ENCODE measurements at places on chromosomes 3 and 15.

DNA sequence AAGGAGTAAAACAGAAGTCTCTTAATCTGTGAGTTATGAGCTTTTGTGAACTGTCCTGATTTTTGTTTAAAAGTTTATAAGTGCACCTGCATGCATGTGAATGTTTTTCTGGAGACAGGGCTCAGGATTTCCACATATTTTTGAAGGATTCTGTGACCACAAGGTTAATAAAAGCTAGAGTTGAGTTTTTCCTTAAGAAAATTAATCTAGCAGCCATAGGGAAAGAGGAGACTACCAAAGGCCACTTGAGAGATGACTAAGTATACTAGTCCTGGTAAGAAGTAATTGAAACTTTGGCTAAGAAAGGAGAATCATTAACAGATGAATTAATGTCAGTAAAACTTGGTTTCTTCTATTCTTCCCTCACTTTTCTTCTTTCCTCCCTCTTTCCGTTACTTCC, 176.8 kb upstream of the EPHA3 start:
- DNase-seq, result no peak

DNA sequence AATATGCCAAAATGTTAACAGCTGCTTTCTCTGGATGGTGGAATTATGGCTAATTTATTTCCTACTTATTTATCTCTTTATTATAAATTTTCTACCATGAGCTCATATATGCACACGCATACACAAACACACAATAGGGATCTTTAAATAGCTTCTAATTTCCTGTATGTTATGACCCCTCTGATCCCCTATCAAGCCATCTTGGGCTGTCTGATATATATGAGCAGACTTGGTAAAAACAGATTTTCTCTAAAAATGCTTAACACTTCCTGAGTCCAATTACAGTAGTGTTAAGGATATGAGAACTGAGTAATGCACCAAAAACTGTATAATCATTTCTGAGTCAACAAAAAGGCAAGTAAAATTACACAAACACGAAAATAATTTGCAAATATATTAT, 52.0 kb upstream of the LMOD3 start:
- no peak for DNase-seq

DNA sequence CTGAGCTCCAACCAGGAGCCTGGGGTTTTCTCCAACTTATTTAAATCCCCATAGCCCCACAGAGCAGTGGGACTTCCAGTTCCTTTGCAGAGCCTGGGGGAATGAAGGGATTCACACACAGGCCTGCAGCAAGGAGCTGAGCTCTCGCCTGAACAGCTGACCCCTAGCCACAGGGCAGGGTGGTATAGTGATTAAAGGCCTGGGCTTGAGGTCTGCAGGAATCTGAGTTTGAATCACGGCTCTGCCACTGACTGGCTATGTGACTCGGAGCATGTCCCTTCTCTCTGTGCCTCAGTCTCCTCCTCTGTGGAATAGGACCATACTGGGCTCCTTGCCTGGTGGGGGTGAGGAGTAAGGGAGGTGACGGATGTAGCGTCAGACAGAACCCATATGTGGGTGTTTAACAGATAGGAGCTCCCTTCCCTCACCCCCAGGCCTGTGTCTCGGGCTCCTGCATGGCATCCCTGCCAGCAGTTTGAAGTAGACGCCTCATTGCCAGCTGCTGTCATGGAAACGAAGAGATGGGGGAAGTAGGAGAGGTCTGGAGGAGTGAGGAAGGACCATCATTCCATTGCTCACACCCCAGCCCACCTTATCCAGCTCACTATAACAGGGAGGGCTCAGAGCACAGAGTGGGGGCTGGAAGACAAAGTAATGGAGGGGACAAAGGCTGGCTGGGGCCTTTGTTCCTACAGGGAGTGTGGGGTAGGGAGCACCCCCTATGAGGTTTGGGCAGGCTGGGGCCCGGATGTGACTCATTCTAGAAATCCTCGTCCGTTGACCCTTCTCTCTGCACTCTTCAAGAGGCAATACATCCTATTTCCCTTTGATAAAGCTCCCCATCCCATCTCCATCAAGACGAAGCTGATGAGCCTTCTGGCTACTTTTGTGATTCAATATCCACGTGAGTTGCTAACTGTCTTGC, 14.8 kb downstream of the HRH1 start:
- DNase-seq, result no peak

- DNase-seq, result no peak
Observed at GRCh38 chr3:62097121-62097520, 276.2 kb downstream of the FEZF2 start.

GRCh38 chr15:94477913-94478553, 246.7 kb downstream of the MCTP2 start:
- DNase-seq, result no peak

DNA sequence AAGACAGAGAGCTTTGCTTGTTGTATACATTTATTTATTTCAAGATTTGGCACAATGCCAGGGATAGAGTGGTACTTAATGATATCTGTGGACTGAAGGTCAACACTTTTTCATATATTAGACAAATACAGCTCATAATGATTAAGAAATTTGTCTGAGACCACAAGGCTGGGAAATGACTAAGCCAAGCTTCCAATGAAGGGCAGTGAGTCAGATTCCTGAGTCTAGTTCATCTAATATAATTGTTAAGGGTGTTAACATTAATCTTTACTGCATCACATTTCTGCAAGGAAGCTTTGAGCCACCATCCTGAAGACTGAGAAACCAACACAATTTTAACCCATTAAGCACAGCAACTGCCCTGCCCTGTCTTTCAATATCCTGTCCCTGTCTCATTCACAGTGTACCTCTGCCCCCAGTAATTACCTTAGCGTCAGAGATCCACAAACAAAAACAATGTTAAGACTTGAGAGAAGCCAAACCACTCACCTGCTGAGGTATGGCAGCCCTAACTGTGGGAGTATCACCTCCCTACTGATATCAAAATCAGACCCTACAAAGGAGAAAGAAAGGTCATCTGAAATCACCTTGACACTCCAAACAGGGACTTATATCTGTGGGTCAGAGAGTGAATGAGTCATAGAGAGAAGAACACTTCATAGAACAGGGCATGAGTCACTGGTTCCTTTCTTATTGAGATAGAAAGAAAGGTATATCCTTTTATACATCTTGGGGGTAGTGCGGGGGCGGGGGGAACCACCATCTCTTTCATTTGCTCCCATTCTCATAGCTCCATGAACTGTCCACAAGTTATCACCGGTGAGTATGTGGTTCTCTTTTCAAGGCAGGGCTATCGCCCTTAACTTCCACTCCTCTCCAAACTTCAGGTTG, 74.7 kb downstream of the MAGI1 start:
- no peak for DNase-seq

GRCh38 chr3:142319094-142319493, 93.7 kb upstream of the GK5 start:
- no peak for DNase-seq

DNA sequence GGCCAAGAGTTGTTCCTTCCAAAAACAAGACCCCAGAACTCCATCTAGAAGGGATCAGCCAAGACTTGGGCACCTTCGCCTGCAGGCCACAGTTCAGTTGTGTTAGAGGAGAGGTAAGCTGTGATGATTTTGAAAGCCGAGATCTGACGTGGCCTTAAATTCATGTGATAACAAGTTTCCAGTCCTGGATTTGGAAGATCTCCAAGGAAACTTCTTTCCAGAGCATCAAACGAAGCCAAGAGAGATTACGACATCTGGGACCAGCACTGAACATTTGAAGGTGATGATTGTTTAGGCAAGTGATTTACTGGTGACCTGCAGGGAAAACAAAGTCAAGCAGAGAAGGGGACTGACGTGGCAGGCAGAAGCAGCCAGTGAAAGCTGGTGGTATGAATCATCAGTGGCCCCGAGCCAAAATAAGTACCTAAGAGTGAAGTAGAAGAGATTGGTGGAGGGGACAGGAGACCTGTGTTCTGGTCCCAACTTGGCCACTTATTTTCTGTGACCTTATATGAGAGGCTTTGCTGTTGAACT, 339.0 kb upstream of the PROK2 start:
- DNase-seq, result no peak

DNA sequence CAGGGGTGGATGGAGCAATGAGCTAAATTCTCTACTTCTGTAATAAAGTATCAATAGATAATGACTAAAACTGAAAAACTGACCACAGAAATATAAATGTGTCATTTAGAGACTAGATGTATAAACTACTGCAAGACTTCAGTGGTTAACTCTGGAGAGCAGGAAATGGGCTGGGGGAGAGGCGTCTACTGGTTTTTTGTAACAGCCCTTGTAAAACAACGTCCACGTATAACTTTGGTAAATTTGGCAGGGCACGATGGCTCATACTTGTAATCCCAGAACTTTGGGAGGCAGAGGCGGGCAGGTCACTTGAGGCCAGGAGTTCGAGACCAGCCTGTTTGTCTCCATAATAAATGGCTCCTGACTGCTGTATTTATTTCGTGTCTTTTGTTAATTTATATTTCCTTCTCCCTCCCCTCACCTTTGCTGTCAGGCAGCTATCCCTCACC, 12.5 kb downstream of the RAB27A start:
- no peak for DNase-seq

- DNase-seq, result no peak
Observed at GRCh38 chr15:64751464-64751863, 23.9 kb downstream of the RBPMS2 start.

DNA sequence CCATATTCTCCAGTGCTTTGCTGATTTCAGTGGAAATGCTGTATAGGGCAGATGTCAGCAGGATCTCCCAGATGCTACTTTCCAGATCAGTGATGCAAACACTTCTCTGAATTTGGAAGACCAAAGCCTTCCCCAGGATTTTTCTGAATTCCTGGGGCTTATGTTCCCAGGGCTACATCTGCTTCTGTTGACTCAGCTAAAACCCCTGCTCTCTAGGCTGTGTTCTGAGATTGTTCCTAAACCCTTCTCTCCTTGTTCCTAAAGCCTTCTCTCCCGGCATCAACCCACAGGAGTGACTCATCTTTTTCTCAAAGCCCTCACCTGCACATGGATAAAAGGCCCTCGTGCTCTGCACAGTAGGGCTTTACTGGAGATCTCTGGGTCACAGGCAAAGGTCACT, 35.5 kb downstream of the FAH start:
- DNase-seq, result no peak

GRCh38 chr3:152298393-152299248, 29.9 kb downstream of the MBNL1 start:
- DNase-seq, result peak; percentile 29

DNA sequence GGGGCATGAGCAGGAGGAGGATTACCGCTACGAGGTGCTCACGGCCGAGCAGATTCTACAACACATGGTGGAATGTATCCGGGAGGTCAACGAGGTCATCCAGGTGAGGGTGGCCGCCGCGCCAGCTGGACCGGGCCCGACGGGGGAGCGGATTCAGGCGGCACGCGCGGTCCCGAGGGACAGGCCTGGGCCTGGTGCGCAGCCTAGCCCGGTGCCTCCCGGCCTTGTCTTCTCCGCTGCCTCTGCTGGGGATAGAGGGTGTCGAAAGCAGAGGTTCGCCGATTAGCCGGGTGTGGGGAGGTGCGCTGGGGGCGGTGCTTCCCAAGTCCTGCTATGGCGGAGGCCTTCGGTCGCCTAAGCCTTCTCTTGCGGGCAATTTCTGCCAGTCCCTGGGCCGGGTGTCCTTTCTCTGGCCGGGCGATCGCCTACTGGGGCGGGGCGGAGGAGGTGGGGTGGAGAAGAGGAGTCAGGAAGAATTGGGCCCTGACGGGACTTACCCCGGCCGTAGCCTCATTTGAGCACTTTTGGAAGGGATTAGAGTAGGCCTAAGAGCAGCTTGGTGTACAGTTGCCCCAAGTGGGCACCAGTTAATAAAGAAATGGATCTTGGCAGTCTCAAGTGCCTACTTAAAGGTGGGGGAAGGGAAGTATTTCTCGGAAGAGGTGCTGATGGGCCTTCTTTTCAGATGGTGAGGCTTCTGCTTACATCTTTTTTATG, 940 bp downstream of the ARIH1 start:
- peak; percentile 52 for DNase-seq

DNA sequence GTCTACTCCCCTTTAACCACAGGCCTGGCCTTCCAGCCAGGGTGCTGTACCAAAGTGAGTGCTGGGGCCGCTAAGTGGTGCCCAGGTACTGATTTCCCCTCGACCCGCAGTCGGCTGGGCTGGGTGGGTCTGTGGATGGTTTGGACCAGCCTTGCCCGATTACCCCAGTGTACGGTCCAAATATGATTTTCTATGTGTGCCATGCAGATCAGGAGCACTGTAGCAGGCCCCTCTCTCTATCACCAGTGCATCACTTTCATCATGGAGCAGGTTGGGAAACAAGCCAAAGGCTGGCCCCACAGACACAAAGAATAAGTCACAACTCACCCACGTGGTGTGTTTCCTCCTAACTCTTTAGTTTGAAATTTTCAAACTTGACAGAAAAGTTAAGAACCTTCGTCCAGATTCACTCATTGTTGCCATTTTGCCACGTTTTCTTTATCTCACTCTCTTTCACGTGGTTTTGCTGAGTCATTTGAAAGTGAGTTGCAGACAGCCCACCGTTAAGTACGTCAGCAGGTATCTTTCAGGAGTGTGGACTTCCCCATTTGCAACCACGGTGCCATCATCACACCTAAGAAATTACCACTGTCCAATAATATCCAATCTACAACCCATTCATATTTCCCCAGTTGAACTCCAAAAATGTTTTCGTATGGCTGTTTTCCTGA, 37.0 kb downstream of the ZNF710 start:
- DNase-seq, result no peak

- no peak for DNase-seq
Observed at GRCh38 chr3:57974796-57975388, 33.3 kb upstream of the FLNB start.

- DNase-seq, result no peak
Observed at GRCh38 chr3:14246414-14246813, 67.8 kb downstream of the LSM3 start.

- DNase-seq, result no peak
Observed at GRCh38 chr15:70278644-70279043, 180.9 kb upstream of the TLE3 start.

DNA sequence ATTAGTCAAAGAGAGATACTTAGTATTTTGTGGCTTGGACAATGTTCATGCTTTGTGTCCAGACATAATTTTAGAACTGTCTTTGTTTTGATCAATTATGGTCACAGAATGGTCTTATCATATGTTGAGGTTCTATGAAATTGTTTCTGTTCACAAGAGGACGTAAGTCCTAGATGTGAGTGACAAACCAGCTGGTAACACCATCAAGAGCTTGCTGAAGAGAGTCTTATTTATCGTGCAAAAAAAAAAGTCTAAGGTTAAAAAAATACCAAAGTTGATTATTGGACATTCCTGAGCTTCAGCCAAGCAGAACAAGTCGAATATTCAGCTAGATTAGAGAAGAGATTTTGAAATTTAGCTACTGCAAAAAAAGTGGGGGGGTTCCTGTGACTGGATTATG, 495.9 kb upstream of the NAALADL2 start:
- no peak for DNase-seq
